RWPE2 (cell line): ENCODE measurements at places on chromosomes 7 and 10.

DNA sequence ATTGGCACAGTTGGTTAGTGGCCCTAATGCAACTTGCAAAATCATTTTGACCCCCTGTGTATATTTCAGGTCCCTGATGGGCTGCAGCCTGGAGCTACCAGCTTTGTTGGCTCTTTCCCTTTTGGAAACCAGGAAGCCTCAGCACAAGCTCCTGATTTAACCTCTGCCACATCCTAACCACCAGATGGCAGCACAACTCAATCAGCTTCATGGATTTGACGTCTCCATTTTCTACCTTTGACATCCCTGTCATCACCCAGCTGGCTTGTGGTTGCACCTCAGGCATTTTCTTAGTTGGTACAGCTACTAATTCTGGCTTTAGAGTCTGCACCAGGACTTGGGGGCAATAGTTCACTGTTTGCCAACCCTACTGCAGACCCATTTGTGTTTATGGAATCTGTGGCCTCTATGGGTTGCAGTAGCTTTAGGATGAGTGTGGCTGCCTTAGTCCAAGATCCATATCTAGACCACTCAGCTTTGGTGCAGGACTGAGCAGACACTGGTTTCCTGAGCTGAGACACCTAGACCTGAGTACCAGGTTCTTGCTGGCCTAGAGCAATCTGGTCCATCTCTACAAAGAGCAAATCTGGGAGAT lies 456.2 kb downstream of the REEP3 start:
- no peak for DNase-seq

DNA sequence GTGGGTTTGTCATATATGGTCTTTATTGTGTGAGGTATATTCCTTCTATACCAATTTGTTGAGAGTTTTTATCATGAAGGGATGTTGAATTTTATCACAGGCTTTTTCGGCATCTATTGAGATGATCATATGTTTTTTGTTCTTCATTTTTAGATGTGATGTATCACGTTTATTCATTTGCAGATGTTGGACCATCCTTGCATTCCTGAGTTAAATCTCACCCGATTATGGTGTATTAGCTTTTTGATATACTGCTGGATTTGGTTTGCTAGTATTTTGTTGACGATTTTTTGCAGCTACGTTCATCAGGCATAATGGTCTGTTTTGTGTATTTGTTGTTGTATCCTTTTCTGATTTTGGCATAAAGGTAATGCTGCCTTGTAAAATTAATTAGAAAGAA lies 311.0 kb downstream of the PTEN start:
- DNase-seq: no peak

DNA sequence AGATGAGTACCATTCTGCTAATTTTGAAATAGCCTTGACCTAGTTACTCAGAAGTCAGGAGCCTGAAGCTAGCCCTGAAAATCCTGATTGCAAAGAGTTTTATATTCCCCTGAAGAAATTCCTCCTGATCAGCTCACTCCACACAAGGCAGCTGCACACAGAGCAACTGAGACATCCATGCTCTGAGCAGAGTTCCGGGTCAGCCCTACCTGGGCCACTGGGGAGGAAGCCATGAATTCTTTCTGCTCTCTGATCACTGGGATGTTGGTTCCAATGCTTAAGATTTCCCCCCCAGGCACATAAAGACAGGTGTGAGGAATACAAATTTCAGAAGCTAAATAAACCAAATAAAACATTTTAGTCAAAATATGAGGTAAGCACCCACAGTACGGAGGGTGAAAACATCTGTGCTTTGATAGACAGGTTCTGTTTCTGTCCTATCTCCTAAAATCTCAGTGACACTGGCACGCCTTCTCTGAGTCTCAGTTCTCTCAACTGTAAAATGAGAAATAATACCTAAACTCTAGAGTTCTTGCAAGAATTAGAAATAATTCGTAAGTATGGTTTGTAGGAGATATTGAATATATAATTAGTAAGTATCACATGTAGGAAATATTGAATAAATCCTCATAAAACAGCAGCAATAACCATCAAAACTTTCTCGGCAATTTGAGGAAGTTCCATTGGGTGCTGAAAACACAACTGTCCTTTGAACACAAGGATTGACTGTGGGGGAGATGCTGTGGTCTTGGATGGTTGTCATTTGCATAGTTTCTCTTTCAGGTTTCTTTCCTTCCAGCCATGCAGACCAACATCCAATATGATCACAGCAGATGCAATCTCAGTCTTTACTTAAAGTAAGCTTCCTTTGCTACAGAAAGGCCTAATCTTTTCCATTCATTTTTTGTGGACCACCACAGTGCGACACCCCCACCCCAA lies 133.0 kb upstream of the TNS3 start:
- no peak for DNase-seq

- no peak for DNase-seq
These were observed 187.8 kb downstream of the CRPPA start for GRCh38 chr7:16233517-16233916.

GRCh38 chr10:17068953-17069352 lies 60.7 kb downstream of the CUBN start:
- no peak for DNase-seq

DNA sequence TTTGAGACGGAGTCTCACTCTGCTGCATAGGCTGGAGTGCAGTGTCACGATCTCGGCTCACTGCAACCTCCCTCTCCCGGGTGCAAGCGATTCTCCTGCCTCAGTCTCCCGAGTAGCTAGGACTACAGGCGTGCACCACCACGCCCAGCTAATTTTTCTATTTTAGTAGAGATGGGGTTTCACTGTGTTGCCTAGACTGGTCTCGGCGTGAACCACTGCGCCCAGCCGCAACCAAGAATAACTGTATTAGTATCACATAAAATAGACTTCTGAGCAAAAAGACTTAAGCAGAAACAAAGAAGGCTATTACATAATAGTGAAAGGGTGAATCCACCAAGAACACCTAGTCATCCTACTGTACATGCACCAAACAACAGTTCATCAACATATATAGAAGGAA lies 67.6 kb upstream of the TFEC start:
- no peak for DNase-seq

GRCh38 chr10:109327266-109327665 lies 596.0 kb downstream of the XPNPEP1 start:
- DNase-seq: no peak

GRCh38 chr10:6338361-6338760 lies 135.6 kb downstream of the PFKFB3 start:
- DNase-seq: no peak

DNA sequence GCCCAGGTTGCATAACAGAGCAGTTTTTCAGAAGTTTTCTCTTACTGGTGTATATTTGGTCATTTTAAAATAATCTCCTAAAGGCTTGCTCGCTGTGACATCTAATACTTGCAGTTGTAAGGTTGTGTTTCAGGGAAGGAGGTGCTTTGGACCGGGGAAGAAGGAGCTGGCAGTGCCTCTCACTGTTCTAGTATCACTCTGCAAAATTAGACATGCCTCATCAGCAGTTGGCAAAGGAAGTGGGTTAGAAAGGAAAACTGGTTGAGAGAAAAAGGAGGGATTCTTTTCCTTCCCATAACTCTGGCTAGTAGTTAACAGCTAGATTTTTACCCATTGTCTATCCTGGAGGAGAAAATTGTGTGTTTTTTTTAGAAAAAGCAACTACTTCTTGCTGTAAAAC lies 34.8 kb downstream of the CUL1 start:
- DNase-seq: no peak

DNA sequence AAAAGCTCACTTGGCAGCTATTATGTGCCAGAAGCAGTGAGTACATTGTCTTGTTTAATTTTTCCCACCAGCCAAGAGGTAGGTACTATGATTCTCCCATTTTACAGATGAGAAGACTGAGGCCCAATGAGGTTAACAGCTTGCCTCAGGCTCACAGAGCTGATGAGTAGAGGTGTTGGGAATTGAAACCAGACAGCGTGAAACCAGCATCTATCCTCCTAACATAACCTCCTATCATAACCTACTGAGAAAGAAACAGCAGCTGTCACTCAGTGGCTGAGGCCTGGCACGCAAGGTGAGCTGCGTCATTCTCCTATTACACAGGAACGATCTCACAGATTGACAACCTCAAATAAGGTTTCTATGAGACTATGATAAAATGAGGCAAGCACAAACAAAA lies 6.2 kb downstream of the PYROXD2 start:
- DNase-seq: no peak

GRCh38 chr7:51121931-51122425 lies 194.6 kb downstream of the COBL start:
- DNase-seq: no peak

DNA sequence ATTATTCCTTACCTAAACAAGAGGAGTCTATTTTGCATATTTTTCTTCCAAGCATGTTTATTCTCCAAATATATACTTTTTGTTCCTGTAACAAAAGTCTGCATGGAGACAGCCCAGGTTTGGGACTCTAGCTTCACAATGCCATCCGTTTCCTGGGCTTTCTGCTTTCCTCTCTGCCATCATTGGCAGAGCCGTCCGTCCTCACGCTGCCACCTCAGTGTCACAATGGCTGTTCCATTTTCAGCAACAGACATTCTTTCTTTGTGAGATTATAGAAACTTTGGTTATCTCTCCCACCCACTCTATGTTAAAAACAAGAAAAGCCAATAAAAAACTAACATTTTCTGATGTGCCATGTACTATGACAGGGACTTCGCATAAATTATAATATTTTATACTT lies 825.2 kb downstream of the REEP3 start:
- no peak for DNase-seq

DNA sequence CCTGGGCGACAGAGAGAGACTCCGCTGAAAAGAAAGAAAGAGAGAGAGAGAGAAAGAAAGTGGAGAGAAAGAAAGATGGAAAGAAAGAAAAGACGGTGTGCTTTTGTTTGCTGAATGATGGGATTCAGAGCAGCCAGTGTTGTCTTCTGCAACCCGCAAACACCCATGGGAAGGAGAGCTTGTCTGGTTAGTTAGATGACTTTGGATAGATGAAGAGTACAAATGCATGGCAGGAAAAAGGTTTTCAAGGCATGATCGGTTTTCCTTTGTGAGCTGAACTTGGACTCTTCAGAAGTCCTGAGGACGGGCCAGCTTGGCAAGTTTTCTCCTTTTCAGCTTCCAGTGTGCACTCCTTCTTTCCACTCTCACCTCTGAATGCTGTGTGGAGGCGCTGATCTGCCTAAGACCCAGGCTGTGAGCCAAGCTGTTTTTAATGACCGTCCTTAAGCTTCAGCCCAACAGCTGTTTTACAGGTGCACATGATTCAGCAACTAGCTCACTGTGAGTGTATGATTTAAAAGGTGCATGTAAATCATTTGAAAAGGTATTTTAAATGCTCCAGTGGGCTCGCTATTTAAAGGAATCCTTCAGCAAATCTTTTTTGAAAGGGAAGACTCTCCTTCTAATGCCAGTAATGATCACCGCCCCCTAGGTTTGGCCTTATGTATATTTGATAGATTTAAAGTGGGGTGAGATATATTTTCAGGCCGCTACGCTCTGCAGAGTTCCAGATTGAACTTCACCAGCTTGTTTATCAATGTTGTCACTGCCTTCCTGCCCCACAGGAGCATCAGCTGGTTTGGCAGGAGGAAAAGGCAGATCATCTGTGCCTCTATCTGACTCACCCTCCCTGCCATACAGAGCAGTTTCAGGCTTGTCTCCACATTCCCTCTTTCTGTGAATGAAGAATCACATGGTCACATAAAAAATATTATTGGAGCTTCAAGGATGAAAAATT lies 115.0 kb downstream of the PLXDC2 start:
- DNase-seq: no peak

- peak; percentile 42 for DNase-seq
These were observed 18.3 kb downstream of the ATP6V1F start for GRCh38 chr7:128880791-128881457.

DNA sequence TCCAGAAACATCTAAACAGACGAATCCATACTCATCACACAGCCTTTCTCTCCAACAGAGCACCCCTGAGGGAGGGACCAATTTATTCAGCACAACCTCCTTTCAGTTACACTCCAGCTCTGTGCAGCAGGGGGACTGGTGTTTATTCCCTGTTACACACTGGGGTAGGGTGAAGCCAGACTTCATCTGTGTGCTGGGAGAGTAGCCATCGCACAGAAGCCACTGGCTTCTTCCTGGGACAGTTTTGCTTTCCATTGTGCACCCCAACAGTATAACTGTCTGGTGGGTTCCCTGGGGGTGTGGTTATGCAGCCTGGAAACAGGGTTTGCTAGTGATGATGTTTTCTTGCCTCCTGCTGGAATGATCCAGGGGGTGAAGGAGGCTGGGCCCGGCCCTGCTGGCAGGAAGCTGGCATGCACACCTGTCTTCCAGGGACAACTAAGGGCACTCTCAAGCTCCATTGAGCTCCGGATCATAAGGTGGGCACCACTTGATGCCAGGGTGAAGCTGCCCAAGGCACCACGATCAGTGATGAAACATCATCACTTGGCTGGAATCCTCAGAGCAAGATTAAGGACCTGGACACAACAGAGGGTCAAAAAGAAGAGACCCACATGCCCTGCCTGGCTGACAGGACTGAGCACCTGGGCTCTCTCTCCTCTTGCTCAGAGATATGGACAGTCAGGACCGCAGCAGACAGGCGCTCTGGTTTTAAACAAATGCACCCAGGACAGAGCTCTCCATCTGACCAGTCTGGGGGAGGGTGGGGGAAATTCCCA lies 293.2 kb downstream of the GRID1 start:
- DNase-seq: no peak

GRCh38 chr7:28310460-28310848 lies 101.9 kb upstream of the CREB5 start:
- no peak for DNase-seq

- DNase-seq: peak; percentile 64
These were observed 180.3 kb downstream of the ELFN1 start for GRCh38 chr7:1850111-1850975.

DNA sequence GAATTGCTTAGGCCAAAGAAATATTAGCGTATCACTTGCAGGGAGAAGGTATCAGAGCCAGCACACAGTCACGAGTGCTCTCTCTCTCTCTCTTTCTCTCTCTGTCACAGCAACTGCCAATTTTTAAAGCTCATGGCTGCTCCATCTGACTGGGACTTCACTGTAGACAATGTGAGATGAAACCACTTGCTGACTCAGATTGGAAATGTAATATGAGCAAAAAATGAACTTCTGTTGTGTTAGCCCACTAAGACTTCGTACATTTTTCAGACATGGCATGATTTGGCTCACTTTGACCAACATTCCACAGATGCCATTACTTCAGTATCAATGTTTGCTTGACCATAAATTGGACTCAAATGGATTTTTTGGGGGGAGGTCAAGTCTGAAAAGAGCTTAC lies 68.1 kb downstream of the DGKB start:
- no peak for DNase-seq
